Stimulated activated CD8-positive, alpha-beta memory T cell treated with anti-CD3 and anti-CD28 coated beads, Interleukin-4, amount 100 ng/mL, for 4 hours (primary cell): ENCODE measurements at places on chromosomes 11 and 22.

- DNase-seq, result peak; percentile 61
Measured at GRCh38 chr11:128610721-128611617, 23.6 kb upstream of the ETS1 start.

DNA sequence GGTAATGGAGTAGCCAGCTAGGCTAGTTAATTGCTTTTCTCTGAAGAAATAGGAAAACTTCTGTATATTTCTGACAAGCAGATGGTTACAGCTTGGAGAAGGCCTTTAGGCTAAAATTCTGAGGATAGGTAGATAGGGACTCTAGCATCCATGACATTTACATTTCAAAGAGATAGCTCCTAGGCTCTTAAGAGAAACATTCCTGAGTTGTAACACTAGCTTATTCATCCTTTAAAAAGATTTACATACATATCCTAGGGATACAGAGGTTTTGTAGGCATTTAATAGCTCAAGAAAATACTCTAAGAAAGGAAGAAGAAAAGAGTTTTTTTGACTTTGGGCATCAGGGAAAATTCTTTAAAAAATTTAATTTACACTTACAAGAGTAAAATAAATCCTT is 130.9 kb upstream of the CCDC179 start:
- no peak for DNase-seq

GRCh38 chr11:26134481-26135355 is 197.2 kb upstream of the ANO3 start:
- DNase-seq, result no peak

- no peak for DNase-seq
Measured at GRCh38 chr22:39999144-39999757, 4.5 kb downstream of the FAM83F start.

- no peak for DNase-seq
Measured at GRCh38 chr11:57276971-57277675, 40.1 kb upstream of the APLNR start.

DNA sequence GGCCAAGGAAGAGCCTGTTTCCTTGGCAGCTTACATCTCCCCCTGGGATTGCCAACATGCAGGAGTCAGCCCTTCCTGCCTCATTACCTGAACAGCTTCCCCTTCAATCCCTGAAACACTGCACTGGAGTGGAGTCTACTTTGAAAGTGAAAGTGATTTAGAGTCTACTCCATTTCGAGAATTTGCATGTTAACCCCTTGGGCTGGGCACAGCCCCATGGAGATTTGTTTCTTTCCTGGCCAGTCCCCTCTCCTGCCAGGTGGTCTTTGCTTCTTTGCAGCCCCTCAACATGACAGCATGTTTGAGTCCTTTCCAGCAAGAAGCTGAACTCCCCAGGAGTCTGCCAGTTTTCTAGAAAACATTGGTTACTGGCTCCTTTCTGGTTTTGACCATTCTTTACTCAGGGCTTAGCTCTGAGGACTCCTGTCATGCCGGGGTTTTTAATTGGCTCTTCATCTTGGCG is 59.9 kb downstream of the TRAF6 start:
- DNase-seq, result no peak

GRCh38 chr11:36240173-36240572 is 49.1 kb downstream of the COMMD9 start:
- no peak for DNase-seq
